C1 segment of cervical spinal cord (tissue), 14 donors: ENCODE measurements at places on chromosomes 7 and 10.

DNA sequence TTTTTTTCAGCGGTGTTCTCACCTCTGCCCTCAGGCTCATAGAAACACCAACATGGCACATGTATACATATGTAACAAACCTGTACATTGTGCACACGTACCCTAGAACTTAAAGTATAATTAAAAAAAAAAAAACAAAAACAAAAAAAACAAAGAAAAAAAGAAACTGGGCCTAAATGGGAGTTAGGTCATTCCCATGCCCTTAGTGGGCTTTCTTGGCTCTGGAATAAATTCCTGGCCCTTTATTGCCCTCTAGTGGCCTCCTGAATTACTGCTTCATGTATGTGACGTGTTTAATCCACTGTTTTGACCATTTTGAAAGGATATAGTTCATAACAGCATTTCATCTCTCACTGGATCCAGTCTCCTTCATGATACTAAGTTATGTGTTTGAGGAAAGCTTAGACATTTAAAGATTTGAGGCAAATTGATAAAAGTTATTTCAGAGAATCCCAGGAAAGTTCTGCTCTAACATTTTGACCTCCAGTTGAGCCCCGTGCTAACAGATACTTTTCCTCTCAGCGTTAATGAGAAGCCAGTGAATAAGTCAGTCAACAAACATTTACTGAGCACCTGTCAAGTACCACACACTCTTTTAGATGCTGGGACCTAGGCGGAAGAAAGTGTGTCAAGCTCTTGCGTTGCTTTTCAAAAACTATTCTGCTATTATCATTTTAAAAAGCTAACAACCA lies 54.7 kb upstream of the SYPL1 start:
- no peak for DNase-seq

- DNase-seq: no peak
Measured at GRCh38 chr10:69657430-69657829, 27.4 kb downstream of the FAM241B start.

DNA sequence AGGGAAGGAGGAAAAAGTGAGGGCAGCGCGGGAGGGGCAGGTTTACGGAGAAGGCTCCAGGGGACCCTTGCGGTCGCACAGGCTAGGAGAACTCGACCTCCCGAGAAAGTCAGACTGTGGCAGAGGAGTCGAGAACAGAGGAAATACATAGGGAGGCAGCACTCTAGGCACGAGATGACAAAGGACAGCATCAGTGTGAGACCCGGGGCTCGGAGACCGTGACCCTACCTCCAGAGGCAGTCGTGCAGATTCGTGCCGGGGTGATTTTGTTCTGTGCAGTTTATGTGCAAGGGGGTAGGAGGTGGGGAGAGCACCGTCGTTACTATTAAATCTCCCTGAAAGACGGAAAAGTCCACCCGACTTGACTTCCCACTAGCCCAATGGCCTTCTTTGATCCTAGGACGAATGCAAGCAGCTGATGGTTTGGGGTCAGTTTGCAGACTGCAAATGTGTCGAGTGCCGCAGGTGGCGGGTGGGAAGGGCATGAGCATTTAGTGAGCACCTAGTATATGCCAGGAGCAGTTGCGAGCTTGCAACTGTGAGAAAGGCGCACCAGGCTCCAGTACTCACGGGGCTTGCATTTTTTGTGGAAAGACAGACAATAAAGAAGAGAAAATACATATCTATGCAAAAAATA lies 674 bp upstream of the OSBPL3 start:
- DNase-seq: no peak

DNA sequence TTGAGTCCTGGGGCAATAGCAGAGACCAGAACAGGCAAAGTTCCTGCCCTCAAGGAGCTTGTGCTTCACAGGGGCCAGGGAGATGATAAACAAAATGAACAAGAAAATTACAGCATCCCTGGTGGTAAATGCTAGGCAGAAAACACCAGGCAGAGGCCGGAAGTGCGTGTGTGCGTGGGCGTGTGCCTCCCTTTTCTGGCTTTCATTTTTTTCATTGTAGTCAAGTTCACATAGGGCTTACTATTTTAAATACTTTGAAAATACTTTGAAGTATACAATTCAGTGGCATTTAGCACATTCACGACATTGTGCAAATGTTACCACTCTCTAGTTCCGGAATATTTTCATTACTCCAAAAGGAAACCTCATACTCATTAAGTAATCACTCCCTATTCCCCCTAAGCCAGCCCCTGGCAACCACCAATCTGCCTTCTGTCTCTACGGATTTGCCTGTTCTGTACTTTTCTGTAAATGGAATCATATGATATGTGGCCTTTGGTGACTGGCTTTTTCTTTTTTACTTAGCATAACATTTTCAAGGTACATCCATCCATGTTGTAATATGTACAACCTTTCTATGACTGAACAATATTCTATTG lies 88.1 kb upstream of the PDCD4 start:
- DNase-seq: no peak

- DNase-seq: no peak
Measured at GRCh38 chr7:1242606-1243289, 10.1 kb downstream of the UNCX start.

- no peak for DNase-seq
Measured at GRCh38 chr7:130831817-130832481, 97.9 kb upstream of the KLF14 start.

DNA sequence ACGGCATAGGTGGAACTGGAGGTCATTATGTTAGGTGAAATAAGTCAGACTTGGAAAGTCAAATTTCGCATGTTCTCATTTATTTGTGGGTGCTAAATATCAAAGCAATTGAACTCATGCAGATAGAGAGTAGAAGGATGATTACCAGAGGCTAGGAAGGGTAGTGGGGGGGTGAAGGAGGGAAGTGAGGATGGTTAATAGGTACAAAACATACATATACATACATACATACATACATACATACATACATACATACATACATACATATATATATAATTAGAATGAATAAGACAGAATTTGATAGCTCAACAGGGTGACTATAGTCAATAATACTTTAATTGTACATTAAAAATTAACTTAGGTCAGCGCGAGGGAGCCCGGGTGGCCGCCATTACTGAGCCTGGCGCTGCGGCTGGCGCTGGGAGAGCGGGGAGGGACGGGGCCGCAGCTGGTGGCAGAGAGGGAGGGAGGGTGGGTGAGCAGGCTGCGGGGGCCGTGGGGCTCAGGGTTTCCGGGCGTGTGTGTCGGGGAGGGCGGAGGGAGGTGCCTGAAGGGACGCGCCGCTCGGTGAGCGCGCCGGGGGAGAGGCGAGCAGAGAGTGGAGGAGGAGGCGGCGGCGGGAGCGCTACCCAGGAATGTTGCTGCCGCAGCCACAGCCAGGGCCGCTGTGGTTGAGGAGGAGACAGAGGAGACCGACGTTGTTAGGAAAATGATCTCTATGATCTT lies 85.8 kb upstream of the EGFR start:
- peak; percentile 53 for DNase-seq

DNA sequence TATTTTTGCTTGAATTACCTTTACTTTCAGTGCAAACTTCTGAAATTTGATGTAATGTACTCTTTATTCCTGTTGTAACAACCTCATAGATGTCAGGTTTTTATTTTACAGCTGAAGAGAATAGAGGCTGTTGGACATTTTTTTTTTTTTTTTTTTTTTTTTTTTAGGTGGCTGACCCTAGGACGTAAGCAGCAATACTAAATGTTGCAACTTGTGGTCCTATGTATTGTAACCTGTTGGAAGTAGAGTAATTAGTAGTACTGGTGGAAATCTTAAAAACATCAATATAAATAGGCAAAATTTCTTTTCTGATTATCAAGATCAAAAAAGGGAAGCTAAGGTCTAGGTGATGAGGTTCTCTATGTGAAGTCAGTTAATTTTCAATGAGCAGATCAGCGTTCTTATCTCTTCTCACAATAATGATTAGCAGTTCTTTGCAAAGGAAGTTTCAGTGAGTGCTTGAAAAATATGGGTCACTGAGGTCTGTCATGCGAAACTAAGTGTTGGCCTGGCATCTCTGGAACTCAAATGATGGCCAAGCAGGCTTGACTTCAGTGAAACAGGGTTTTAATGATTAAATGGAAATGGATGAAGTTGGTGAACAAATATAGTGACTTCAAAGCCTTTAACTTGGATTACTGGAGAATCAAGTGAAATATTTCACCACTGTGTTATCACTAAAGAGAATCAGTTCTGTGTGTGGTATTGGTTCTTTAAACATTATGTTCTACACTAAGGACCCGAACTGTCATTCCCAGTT lies 42.7 kb downstream of the BICC1 start:
- no peak for DNase-seq

DNA sequence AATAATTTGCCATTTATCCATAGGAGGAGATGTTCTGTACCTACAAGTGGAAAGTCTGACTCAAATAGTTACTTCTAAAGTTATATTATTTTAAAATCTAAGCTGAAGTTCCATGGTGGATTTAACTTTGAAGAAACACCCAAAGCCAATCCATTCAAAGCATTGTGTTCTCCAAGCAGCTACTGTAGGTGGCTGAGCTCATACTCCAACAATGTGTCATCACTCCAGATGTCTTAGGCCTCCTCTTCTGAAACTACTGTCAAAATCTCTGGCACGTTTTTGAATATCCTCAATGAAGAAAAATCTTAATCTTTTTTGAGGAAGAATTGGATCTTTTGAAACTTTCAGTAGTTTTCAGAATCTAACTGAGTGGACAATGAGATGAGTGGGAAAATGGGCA lies 169.1 kb downstream of the PTEN start:
- no peak for DNase-seq

GRCh38 chr10:110069502-110069982 lies 61.8 kb downstream of the ADD3 start:
- no peak for DNase-seq

DNA sequence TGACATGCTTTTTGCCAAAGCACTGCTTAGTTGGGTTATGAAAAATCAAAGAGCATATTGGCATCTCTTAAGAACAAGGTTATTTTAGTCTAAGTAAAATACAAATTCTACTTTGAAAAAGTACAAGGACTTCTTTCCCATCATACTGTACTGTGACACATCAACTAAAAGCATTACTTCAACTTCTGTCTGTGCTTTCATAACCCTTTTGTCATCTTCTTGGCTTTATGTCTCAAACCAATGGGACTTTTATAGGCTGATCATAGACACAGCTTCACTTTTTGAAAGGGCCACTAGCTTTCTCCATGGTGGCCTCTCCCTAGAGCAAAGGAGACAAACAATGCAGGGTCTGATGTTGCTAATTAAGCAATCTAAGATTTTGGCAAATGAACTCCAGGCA lies 188.9 kb upstream of the CSTF2T start:
- no peak for DNase-seq

DNA sequence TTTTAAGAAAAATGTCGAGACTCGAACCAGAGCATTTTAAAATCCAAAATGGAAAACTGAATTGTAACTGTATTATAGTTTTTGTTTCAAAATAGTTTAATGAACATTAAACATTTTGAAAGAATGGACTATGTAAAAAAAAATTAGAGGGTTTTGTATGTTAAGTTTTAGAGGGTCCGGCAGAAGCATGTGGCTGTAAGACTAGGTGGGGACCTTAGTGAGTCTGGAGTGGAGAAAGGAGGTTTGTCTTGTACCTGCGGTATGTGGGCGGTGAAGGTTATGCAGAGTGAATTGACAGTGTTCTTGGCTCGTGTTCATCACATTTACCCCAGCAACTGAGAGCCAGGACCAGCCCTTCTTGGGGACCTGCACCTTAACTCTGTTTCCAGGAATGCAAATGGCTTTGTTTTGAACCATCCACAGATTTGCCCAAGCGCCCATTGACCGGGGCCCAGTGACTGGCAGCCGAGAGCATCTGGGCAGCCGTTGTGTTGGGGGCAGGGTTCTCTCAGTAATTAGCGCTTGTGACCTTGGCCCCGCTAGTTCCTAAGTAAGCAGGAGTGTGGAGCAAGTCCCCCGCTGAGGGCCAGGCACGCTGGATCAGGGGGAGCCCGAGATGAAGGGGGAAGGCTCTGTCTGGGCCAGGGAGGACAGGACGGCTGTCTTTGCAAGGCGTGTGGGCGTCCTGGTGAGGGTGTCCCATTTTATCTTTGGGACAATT lies 1.4 kb upstream of the KLF6 start:
- no peak for DNase-seq

DNA sequence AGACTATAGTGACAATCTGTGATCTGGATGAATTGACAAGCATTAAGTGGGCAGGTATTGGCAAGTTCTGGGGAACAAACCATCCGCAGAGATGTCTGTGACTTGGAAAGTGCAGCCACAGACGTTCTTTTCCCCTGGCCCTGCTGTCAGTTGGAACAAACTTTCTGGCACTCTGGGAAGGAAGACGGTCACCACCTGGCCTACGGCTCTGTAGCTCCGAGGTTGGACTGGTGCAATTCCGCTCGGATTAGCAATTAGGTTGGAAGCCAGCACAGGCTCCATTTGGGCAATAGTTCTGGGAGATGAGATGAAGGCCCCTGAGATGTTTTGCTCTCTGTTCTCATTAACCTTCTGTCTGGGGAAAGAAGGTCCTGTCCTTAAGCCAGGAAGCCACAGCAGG lies 437.5 kb downstream of the CALN1 start:
- DNase-seq: no peak

- DNase-seq: no peak
Measured at GRCh38 chr7:87886875-87887274, 10.6 kb downstream of the DBF4 start.

- no peak for DNase-seq
Measured at GRCh38 chr7:121914676-121915279, 41.8 kb downstream of the PTPRZ1 start.

GRCh38 chr10:31350891-31351290 lies 31.9 kb downstream of the ZEB1 start:
- DNase-seq: no peak

DNA sequence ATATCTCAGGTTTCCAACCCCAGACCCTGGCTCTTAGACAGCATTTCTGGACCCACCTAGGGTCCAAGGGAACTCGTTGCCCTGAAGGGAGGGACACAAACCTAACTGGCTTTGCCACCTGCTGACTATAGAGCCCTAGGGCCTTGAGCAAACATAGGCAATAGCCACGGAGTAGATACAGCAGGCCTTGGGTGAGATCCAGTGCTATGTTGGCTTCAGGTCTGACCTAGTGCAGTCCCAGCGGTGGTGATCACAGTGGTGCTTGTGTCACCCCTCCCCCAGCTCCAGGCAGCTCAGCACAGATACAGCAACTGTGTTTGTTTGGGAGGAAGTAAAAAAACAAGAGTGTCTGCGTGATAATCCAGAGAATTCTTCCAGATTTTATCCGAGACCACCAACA lies 9.7 kb upstream of the TNKS2 start:
- DNase-seq: no peak

GRCh38 chr10:6154566-6154965 lies 48.2 kb upstream of the PFKFB3 start:
- DNase-seq: no peak

DNA sequence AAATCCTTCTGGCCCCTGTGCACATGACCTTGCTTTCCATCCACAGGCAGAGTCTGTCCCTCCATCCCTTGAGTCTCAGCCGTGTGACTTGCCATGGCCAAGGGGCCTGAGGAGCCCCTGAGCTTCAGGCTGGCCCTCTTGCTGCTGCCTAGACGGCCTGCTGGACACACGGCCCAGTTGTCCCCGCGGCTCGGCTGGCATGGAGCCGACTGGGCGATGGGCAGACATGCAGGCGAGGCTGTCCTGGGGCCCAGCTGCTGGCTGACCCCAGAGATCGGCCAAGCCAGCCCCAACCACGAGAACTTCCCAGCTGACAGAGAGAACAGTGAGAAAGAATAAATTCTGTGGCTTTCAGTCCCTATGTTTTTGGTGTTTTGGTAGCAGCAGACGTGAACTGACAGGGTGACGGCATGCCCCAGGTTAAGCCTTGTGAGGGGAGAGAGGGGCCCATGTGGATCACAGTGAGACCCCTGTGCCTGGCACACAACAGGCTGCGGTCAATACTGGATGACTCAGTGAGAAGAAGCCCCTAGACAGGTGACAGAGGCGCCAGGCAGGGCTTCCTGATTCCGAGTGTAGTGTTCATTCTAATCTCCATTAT lies 11.7 kb downstream of the PRKAG2 start:
- DNase-seq: no peak
